ENCODE measurements at places on chromosomes 13 and 19.

DNA sequence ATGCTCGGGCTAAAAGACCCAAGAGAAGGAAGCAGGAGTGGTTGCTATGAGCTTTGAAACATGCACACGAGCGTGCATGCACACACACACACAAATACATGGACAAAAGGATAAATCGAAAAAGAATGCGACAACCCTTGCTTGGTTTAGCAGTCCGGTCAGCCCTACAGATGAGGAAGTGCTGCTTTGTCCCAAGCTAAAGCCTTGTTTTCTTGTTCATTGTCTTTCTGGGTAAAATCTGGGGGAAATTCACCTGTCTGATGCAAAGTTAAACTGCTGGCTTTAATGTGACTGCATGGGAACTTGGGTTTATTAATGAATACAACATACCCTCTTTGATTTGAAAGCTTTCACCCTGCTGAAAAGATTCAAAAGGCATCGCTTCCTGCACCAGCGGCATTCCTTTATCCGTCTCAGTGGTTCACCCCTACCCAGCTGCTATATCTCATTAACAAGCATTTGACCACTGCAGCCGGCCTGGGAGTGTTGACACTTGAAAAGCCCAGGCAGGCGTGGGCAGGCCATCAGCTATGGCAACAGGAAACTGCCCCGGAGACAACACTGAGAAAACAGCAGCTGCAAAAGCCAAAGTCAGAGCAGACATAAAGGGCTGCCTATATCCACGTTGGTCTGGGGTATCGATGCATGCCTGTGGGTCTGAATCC is 301.7 kb downstream of the NDFIP2 start:
- DNase-seq: no peak

- DNase-seq: no peak
These were observed 2.0 kb downstream of the CDC34 start for GRCh38 chr19:533364-534058.

DNA sequence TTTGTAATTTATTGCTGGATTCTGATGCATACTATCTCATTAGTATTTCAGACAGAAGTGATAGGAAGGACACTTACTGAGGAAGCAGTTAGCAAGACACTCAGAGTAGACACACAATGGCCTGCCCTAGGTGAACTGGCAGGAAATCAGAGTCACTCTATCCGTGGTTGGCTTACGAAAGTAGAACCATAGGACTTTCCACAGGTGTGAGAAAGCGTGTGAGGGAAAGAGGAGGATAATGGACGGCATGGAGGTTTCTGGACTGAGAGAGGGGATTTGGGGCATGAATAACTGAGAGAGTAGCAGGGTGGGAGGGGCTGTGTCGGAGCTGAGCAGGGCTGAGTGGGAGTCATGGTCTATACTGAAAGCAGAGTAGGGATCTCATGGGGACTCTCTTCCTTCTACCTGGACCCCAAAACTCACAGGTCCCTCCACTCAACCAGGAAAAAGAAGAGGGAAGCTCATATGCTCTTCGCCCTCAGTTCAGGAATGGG is 18.7 kb upstream of the EID2 start:
- DNase-seq: no peak

- DNase-seq: peak; percentile 93
These were observed 524 bp upstream of the KHSRP start for GRCh38 chr19:6424939-6425731.

DNA sequence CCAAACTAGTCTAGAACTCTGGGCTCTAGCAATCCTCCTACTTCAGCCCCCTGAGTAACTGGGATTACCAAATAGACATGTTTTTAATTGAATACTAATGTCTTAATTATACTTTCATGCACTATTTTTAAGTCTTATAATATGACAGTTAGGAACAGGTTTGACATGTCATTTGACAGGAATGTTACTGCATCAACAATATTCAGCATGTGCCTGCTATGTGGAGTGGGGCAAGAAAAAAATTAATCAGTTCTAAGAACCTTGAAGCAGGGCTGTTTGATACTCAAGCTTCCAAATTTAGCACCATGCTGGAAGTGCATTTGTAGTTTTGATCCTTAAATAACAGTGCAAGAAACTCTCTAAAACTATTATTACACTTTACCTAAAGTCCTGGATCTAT is 265.3 kb downstream of the MZT1 start:
- DNase-seq: no peak

GRCh38 chr19:2722541-2723344 is 1.6 kb upstream of the DIRAS1 start:
- no peak for DNase-seq

GRCh38 chr19:57389194-57389729 is 392 bp upstream of the ZNF548 start:
- DNase-seq: no peak

All from stimulated activated CD8-positive, alpha-beta memory T cell treated with anti-CD3 and anti-CD28 coated beads, Interleukin-4, amount 100 ng/mL, for 1 hour (primary cell).